ENCODE measurements at places on chromosomes 4 and X. TPM values are rescaled to one million over a fixed set of nuclear protein-coding genes. Genes with fewer than 3 reads are reported as not detected.

- no peak for DNase-seq
Observed at GRCh38 chr4:68865188-68865638, 49.4 kb downstream of the UGT2B10 start.

GRCh38 chr4:143351774-143352451 is 15.2 kb downstream of the GAB1 start:
- no peak for DNase-seq

GRCh38 chr4:104722467-104722866 is 227.8 kb upstream of the CXXC4 start:
- no peak for DNase-seq

- no peak for DNase-seq
Observed at GRCh38 chrX:119816300-119816699, 24.9 kb upstream of the RPL39 start.

GRCh38 chrX:71454222-71454621 is 78.7 kb upstream of the OGT start:
- DNase-seq: no peak

DNA sequence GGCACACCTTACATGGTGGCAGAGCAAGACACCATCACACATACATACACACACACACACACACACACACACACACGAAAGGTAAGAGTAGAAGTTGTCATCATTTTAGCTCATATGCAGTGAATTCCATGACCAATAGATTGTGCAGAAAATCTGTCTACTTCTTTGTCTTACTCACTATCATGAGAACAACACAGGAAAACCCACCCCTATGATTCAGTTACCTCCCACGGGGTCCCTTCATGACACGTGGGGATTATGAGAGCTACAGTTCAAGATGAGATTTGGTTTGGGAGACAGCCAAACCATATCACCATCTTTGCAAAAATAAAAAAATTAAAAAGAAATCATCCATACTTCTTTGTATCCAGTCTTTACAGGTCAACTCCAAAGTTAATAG is 221.1 kb downstream of the BMPR1B start:
- no peak for DNase-seq

GRCh38 chrX:53483838-53484405 is 49.8 kb upstream of the HSD17B10 start:
- DNase-seq: no peak

- no peak for DNase-seq
Observed at GRCh38 chrX:13195340-13195739, 124.5 kb downstream of the ATXN3L start.

- DNase-seq: no peak
Observed at GRCh38 chrX:40016749-40017148, 81.0 kb downstream of the BCOR start.

GRCh38 chr4:11719879-11720278 is 291.2 kb upstream of the HS3ST1 start:
- no peak for DNase-seq

DNA sequence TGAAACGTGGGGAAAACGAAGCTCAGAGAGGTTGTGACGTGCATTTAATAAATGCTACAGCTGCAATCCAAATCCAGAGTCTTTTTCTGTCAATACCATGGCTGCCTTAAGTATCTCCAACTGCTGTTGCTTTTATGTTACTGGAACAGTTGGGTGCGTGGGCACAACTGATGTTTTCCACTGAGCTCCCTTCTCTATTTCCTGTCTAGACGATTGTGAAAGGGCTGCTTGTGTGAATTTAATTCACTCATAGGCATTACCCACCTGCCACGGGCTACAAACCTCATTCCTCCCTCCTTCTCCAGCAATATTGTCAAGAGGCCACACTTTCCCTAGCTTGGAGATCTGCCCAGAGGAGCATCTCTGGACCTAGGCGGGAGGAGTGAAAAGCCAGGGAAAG is 526.0 kb downstream of the MID1IP1 start:
- DNase-seq: no peak

DNA sequence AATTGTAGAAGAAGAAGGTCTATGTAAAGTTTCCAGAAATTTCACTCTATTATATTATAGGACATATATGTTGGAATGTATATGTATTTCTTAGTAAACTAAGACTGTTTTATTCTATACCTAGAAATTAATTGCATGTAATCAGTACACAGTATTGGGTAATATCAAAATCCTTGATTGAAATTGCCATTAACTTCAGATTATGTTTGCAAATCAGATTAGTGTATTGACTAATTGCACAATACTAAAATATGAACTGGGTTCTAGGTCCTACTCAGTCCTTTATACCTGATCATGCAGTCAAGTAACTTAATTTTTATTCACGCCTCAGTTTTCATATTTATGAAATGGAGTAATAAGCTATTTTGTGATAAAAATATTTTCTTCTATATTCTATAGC is 950.3 kb upstream of the ADGRL3 start:
- no peak for DNase-seq

The NPY2R gene
- not detected for total RNA-seq

The ALB gene
- not detected for total RNA-seq

DNA sequence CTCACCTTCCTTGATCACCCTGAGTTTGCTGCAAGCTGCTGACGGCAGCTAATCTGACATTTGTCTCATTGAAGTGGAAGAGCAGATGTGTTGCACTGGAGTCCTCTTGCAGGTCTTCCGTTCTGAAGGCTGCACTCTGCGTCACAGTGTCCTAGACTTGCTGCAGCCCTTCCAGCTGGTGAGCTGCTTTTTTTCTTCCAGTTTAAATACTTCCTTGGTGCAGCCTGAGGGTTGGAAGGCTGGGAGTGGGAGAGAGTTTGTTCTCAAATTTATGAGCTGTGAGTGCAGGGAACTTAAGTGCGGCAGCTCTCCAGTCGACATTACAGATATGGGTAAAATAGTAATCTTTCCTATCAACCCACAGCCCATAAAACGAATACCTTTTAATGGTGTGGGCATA is 303.6 kb upstream of the FAT1 start:
- DNase-seq: no peak

The GABRG1 gene
- total RNA-seq: not detected

The EMCN gene
- total RNA-seq: 3.3 TPM

The RAB33B gene
- total RNA-seq: 10.3 TPM

DNA sequence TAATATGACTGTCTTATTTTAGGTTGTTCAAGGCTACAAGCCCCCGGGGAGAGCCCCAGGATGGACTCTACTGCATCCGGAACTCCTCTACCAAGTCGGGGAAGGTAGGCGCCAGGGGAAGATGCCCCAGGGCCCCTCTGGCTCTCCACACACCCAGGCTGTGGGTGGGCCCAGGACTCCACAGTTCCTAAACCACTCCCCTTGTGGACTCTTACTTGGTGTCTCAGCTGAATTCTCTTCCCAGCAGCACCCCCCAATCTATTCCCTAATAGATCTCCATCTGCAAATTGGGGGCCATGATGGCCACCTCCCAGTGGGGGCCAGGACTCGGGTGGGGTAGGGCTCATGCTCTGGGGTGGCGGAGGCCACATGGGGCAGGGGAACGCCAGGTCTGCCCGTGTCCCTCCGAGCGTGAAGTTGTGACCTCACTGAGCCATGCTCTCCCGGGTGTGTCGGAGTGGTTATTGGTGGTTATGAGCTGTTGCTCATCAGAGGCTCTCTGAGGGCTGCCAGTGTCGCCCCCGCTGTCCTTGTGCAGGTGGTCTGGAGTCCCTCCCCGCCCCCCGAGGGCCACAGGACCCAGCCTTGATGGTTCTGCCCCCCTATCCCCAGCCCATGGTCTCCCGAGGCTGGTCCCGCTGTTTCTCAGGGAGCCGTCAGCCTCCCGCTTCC is 11.2 kb upstream of the ADD1 start:
- DNase-seq: peak; percentile 80

GRCh38 chrX:16743604-16744325 is 24.4 kb downstream of the SYAP1 start:
- DNase-seq: no peak

DNA sequence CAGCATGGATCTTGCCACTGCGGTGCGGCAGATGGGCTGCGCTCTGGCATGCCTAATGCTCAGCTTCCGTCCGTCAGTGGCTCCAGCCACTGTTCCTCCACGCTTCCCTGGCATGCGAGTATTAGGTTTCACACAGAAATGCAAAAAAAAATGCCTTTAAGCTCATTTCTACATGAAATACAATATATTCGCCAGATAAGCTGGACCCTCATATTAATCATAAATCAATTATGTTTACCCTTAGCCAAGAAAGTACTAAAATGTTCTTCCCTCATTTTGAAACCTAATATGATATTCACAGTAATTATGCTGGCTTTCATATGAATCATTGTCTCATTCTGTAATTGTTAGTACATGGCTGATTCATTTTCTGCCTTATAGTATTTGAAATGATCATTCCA is 115.5 kb upstream of the FAM241A start:
- DNase-seq: no peak

DNA sequence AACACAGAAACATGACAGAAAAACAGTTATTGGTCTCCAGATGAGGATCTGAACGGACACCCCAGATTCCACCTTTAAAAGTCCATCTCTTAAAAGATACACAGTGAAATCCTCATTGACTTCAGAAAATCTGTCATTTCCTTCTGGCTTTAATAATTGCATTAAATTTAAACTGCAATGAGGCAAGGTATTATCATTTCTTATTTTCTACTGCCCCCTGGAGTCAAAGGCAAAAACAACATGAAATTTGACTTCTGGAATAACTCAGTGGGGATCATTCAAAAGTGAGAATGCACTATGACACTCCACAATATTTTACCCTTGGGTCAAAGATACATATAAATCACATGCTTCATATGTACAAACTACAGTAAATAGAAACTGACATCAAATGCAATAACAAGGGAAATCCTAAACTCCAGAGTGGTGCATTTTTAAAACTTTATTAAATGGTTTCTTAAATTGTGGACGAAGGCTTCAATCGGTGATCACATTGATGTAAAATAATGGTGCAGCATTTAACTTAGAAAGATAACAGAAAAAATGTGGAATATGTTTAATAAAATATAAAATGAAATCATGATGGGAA is 56.4 kb upstream of the SPANXN1 start:
- DNase-seq: no peak

DNA sequence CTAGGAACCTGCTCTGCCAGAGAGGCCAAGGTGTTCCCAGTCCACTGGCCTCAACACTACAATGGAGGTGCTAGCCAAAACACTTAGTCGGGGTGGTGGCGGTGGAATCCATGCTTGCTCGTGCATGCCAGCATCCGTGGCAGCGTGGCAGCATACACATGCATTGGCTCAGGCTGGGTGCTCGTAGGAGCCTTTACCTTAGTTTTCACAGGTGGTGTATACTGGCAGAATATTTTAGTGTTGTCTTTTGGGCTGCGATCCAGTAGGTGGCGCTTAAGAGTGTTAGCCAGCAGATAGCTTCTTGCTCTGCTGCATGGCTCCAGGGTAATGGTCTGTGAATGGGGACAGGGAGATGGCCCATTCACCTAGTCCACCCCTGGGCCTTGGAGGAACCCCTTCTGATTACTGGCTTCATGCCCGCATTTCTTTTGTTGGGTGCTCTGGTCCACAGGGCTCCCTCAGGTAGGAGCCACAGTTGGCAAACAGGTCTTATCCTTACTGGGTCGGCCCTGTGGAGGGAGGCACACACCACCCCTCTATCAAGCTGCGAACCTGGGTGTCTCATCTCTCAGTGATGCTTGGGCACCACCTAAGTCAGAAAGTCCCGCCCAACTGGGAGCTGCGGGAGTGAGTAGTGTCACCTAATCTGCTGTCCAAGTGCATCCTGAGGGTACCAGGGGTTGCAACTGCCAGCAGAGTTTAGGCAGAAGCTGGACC is 40.0 kb downstream of the RIPPLY1 start:
- no peak for DNase-seq

GRCh38 chr4:167238226-167238625 is 3.9 kb upstream of the SPOCK3 start:
- DNase-seq: no peak

- no peak for DNase-seq
Observed at GRCh38 chr4:185761352-185762235, 50.4 kb downstream of the SORBS2 start.

The EDA2R gene
- total RNA-seq: 2.3 TPM

The UGT2B7 gene
- 0.97 TPM for total RNA-seq

GRCh38 chr4:145786261-145786660 is 106.3 kb downstream of the C4orf51 start:
- DNase-seq: no peak

- DNase-seq: no peak
Observed at GRCh38 chr4:14855719-14856061, 146.6 kb upstream of the CPEB2 start.

The VCX3B gene
- not detected for total RNA-seq

The HMX1 gene
- total RNA-seq: 3.5 TPM

DNA sequence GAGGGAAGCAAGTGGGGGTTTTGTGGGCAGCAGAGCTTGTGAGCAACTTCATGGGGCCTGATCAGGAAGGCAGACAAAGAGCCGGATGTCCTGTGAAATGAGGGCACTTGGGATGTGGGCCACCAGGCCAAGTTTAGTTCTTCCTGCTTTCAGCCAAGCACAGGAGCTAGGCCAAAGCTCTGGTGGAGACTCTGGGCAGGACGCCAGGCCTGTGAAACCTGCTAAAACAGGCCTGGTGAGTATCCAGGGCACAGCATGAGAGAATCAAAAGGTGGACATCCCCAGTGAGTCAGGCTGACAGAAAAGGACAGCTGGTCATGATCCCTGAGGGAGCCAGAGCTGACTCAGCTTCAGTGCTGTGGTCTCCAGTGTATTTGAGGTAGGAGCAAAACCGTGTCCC is 95.7 kb downstream of the NPNT start:
- DNase-seq: no peak

GRCh38 chr4:128728190-128728589 is 81.3 kb upstream of the JADE1 start:
- DNase-seq: no peak

DNA sequence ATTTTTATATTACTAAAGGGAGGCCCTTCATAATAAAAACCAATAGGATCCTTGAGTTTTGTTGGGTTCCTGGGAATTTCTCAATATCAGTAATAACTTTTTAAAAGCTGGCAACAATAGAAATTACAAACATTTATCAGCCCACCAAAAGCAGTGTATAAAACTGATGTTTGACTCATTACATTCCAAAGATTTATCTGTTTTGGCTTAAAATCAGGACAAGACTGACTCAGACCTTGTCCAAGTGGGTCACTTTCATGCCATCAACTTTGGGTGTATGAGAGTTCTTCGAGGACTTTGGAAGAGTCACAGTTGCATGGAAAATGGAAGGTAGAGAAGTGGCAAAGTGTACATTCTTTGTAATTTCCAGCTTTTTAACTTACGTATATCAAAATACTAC is 102.8 kb downstream of the FRMPD4 start:
- no peak for DNase-seq

The PDS5A gene
- 72.8 TPM for total RNA-seq

- no peak for DNase-seq
Observed at GRCh38 chr4:23700197-23700596, 189.7 kb downstream of the PPARGC1A start.

All from osteocyte (in vitro differentiated cells).